ENCODE measurements at places on chromosomes 12 and 14.

DNA sequence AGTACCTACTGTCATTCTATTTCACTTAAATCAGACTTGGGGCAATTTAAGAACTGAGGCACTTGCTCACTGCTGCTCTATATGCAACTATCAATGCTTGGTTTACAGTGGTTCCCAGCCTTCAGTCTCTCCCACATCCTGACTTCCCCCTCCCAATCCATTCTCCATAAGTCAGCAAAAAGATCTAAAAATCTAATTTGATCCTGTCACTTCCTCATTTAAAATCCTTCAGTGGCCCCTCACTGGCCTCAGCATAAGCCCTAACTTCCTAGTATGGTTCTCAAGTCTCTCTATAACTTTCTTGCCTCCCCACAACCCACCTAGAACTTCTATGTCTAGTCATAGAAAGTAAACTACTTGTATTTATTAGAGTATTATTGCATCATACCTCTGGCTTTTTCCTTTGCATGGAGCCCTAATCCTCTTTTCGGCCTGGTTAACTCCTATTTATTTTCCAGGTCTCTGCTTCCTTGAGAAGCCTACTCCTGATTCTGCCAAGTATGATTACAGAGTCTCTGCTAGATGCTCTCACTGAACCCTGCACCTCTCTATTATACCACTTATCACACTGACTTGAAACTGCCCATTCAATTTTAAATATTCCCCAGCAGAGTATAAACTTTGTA is 130.6 kb downstream of the RALGAPA1 start:
- no peak for DNase-seq

DNA sequence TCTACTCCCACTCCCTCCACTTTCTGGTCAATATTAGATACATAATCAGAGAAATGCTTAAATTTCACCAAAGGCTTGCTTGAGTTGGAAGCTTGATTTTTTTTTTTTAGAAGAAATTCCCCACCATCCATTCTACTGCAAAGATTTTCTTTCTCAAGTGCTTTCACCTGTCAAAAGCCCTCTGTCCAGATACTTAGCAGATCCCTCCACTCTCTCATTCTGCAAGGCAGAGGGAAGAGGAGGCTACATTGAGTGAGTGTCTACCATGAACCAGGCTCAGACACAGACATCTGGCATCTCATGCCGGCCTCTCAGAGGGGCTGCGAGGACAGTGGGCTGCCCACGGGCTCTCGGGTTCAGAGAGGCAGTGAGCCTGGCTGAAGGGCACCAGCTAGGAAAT is 127.6 kb upstream of the GSC start:
- DNase-seq, result no peak

DNA sequence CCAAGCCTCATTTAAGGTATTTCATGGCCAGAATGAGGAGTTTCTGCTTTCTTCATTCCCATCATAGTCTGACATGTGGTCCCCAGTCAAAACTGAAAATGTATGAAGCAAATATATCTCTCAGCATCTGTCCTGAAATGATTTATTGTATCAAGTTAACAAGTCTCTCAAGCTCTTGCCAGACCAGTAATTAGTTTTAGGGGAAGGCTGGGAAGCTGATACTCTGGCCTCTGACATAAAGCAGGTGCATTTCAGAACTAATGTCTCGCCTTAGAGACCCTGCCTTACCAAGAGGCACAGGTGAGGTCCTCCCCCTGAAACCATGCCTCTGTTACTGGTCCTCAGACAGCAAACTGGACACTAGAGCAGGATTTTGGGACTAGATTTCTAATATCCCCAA is 266.5 kb downstream of the SLC15A4 start:
- no peak for DNase-seq

- DNase-seq, result no peak
These were observed 135.0 kb upstream of the LRIG3 start for GRCh38 chr12:59055204-59055860.
